ENCODE measurements at places on chromosomes 1 and 21.

- DNase-seq = no peak
Observed at GRCh38 chr1:217072926-217073325, 349.7 kb upstream of the ESRRG start.

DNA sequence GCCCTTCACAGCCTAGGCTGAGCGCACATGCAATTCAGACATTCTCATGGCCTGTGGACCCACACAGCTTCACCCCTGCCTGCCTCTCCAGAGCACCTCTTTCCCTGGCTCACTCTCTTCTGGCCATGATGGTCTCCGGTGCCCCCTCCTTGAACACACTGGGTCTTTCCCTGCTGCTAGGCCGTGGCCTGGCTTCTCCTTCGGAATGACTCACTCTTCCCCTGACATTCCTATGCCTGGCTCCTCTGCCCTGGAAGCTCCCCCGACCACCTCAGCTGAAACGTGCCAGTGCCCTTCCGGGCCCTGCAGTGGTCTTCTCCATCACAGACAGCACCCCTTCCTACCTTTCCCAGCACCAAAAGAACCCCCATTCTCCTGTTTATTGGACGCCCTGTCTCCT lies 28.3 kb downstream of the EPHA8 start:
- DNase-seq = no peak

GRCh38 chr1:196481616-196482015 lies 126.6 kb downstream of the KCNT2 start:
- no peak for DNase-seq

- no peak for DNase-seq
Observed at GRCh38 chr1:45908611-45909140, 105.3 kb downstream of the MAST2 start.

DNA sequence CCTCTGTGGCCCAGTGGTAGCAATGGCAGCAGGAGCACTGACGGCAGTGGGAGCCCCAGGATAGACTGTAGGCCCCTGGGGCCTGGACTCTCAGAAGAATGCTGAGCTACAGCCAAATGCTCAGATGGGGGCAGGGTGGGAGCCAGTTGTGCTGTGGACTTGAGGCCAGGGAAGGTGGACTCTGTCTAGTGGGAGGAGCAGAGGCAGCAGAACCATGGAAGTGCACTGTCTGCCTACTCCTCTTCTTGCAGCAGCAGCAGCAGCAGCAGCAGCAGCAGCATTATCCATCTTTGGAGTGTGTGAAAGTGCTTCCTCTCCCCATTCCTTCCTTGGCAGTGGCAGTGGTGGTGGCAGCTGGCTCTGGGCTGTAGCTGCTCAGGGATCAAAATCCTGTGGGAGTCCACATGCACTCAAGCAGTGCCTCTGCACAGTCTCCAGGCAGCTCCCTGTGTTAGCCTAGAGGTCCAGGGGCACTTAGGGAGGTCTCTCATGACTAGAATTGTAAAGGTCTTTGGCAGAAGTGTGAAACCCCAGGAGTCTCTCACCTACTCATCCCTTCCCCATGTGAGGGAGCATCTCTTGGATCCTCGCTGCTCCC lies 917.9 kb upstream of the B3GALT2 start:
- no peak for DNase-seq

- peak; percentile 40 for DNase-seq
Observed at GRCh38 chr1:32702599-32703478, at the start of gene SYNC. Gene SYNC (minus strand): TSS chr1:32702770. CDS start chr1:32702660, 110 bp downstream.

DNA sequence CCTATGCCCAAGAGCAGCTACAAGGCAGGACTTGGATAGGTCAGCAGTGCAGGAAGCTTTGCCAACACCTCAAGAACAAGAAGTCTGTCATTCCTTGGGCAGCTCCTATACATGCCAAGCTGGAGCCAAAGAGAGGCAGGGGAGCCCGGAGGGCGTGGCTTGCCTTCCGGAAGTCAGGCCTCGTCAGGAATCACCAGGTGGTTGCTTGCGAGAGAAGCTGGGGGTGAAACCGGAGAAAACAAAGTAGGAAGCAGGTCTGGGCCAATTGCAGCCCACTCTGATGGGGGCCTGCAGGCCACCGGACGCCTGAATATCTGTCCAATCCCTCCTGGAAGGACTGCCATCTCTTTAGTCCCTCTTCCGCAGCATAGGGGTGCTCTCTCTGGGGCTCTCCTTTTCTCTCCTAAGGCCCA lies 794 bp upstream of the FAM76A start:
- DNase-seq = no peak

GRCh38 chr1:90713741-90714509 lies 3.2 kb downstream of the BARHL2 start:
- no peak for DNase-seq

Measured in brain microvascular endothelial cell (primary cell).